Cortex of kidney (tissue), 1 donor: ENCODE measurements at places on chromosomes 2 and 18.

DNA sequence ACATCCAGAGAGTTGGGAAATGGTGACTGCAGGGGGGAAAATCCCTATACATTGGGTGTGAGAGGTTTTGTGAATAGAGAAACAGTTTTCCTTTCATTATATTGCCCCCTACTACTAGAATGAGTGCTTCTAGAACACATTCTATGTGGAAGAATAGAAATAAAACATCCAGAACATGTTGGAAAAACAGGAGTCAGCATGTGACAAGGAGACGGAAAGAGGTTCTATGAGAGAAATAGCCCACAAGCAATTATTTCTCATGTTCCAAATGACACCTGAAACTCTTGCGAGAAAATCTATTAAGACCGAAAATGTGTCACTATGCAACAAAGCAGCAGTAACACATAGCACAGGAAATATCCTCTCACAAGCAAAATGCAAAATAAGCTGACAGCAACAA lies 202.7 kb upstream of the SPOPL start:
- DNase-seq, result no peak

DNA sequence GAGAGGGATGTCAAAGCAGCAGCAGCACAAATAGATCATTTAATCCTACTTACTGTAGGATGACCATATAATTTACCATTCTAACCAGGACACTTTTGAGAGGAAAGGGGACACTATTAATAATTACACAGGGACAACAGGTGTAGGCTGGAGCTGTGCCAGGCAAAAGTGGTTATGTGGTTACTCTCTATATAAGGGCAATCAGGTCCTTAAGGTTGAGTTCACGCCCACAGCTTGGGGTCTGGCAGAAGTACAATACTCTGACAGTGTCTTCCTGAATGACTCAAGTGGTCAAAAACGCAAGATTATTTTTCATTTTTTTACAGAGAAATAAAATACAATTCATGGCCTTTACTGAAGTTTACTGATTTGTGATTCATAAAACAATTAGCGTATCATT lies 2.8 kb downstream of the PREPL start:
- no peak for DNase-seq

GRCh38 chr2:107148496-107148895 lies 262.5 kb upstream of the ST6GAL2 start:
- no peak for DNase-seq

DNA sequence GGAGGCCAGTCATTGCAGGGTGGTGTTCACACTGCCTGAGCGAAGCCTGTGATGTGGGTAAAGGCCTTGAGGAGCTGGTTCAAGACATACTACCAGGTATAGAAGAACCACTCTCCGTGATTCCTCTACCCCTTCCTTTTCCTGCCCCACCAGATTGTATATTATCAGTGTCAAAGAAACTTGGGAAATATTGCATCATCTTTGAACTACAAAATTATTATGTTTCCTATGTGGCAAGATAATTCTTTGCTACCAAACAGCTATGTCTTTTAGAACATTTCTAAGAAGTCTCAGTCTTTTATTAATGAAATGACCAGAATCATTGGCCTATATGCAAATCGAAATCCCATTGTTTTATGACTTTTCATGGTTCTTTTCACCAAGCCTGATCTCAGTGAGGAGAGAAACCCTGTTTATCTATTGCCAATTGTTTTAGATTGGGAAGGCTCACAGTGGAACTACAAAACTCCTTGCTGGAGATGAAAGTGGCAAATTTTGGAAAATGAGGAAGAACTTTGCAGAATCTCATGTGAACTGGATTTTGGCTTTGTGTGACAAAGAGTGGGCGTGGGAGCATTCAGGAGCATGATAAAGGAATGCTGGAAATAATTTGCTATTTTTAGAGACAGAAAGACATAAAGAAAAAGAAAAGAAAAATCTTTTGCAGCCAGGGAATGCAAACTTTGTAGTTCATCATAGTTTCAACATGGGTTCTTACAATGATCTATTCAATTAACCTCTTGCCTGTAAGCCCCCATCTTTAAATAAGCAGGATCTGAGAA lies 286.9 kb downstream of the INSIG2 start:
- DNase-seq, result no peak

GRCh38 chr2:129777146-129777545 lies 202.3 kb upstream of the RAB6C start:
- DNase-seq, result no peak

DNA sequence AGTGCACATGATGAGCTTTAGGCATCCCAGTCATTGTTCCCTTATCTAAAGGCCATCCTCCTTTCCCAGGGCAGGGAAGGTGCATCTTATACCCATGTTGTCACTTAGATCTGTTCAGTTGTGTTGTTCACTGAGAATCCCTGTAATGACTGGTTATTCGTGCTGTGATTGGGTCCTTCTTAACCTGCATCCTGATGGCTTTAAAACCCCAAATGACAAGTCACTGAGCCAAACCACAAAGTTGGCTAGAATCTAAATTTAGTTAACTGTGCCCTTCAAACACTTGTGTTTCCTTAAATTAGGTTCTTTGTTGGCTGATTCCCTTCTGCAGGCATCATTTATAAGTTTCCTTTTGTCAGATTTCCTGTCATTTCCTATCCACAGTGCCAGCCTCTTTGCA lies 58.5 kb upstream of the SLC16A14 start:
- DNase-seq, result no peak

DNA sequence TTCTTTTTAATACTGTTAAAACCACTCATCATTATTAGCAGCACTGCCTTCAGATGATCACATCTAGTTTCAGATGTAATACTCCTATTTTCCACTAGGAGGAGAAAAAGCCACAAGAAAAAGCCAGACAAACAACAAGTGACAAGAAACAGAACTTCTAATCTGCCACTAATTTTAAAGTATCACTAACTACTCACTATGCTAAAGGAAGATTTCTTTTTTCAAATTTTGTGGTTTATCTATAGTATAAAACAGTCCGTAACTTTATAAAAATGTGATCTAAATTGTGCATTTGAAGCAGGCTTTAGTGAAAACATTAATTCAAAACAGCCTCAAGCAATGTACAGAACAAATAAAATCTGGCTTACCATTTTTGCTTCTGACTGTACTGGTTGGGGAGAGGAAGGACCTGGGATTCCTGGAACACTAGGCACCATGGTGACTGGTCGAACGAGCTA lies 56.8 kb downstream of the ATF2 start:
- DNase-seq, result no peak

- DNase-seq, result no peak
Measured at GRCh38 chr18:30175061-30175574, 867.4 kb downstream of the DSC3 start.

DNA sequence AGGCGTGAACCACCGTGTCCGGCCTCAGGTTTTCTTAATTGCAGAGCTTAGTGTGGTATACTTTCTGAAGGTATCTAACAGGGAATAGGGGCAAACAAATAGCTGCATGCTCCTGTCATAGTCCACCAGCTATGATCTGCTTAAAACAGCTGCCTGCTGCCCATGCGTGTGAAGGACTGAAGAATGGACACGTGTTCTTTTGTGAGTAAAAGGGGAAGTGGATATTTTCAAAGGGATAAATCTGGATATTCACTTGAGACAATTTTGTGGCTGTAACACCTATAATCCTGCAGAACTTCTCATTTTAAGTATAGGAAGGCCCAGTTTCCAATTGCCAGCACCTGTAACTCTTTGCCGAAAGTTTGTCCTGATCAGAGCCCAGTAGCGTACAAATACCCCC lies 44.7 kb downstream of the TRPM8 start:
- no peak for DNase-seq

DNA sequence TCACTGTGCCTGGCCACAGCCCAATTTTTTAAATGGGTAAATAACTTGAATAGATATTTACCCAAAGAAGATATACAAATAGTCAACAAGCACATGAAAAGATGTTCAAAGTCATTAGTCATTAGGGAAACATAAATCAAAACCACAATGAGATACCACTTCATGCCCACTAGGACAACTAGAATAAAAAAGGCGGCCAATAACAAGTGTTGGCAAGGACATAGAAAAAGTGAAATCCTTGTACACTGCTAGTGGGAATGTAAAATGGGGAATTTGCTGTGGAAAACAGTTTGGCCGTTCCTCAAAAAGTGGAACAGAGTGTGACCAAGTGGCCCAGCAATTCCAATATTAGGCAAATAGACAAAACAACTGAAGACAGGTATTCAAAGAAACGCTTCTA lies 270.1 kb downstream of the TFCP2L1 start:
- no peak for DNase-seq

- DNase-seq, result no peak
Measured at GRCh38 chr2:127847931-127848330, 10.0 kb downstream of the POLR2D start.

- DNase-seq, result no peak
Measured at GRCh38 chr18:59345556-59345955, 13.5 kb downstream of the LMAN1 start.

- DNase-seq, result no peak
Measured at GRCh38 chr2:79980116-79980515, 324.4 kb downstream of the LRRTM1 start.

GRCh38 chr2:222904557-222905258 lies 43.9 kb downstream of the ACSL3 start:
- DNase-seq, result no peak

GRCh38 chr18:74563999-74564398 lies 29.7 kb downstream of the CNDP1 start:
- DNase-seq, result no peak

DNA sequence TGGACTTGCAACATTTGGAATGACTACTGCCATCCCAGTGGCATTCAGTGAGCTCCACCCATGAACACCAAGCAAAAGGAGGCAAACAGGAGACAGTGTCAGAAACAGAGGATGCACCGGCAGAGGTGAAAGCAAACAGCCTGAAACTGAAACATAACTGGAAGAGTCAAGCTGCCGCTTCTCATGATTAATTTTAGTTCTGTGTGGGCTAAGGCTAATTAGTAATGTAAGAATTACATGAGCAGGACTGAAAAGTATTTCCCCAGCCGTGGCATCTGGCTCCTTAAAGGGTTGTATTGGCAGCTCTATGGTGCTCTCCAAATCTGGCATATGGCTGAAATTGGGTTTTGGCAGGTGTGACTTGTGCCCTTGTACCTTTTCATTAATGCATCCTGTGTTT lies 1108.1 kb downstream of the TSN start:
- no peak for DNase-seq

- DNase-seq, result no peak
Measured at GRCh38 chr2:10792001-10792634, 20.5 kb downstream of the PDIA6 start.

DNA sequence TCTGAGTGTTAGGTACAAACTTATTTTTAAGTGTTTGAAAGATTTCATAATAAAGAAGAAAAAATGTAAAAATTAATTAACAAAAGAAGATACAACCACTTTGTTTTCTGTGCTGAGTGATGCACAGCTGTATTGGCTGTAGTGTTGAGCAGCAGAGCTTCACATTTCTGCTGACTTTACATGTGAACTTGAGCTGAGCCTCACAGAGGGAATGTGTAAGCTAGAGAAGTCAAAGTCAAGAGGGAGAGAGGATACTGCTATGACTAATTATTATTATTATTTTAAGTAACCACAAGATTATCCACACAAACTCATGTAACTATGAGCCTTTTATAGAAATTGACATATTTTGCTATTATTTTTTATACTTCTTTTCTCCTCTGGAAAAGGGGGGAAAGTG lies 159.1 kb upstream of the ZSWIM2 start:
- DNase-seq, result no peak

GRCh38 chr18:41071826-41072225 lies 883.2 kb upstream of the PIK3C3 start:
- DNase-seq, result no peak

DNA sequence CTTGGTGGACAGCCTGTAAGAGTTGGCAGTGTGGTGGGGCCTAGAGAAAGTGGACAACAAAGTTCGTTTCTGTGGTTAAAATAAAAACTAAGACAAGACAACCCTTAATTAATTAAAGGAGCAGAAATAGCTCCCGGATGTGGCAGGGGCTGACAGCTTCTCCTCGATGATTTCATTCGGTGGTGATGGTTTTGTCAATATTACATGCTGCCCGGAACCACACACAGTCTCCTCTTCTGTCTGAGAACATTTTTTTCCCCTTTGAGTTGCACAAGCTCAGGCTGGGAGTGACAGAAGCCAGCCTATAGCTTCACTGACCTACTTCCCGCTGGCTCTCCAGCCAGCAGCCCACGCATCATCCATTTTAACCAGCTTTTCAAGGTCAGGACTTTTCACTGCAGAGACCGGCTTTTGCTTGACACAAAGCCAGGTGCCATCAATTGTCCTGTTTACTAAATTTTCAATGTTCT lies 378.8 kb downstream of the SLC4A3 start:
- no peak for DNase-seq

DNA sequence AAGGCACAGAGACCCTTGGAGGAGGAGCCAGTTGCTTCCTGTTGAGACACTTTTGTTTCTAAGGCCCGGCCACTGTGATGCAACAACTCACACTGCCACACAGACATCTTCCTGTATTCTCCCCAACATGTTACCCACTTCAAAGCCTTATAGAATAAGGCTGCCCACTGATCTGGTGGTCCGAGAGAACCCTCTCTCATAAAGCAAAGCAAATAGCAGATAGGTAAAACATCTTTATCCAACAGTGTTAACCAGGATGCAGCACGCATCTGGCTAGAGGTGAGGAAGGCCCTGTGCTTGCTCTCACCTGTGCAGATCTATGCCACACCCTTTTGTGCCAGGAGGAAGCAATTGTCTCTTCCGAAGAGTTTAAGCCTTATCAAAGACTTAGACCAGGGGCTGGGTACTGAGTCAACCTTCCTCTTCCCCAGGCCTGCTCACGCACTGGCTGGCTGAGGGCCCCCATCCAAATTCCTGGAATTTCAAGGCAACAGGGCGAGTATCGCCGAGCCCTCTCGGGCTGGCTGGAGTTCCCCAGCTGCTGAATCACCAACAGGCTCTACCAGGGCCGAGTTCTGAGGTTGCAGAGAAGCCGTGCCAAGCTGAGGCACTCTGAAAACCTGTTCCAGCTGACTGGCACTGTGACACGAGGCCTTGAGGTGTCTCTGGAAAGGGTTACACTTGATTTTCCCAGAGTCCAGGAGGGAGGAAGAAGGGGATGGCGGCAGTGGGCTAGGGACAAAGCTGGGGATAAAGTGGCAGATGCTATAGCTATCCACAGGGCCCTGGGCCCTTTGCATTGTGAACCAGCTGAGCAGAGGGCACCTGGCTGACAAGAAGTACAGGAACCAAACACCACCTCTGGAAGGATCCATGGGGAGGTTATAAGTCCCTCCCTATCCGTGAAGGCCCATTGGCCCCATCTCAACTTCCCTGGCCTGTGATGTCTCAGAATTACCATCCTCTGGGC lies 29.3 kb downstream of the TGFA start:
- DNase-seq, result no peak

GRCh38 chr2:8310557-8311455 lies 371.1 kb upstream of the ID2 start:
- DNase-seq, result no peak

DNA sequence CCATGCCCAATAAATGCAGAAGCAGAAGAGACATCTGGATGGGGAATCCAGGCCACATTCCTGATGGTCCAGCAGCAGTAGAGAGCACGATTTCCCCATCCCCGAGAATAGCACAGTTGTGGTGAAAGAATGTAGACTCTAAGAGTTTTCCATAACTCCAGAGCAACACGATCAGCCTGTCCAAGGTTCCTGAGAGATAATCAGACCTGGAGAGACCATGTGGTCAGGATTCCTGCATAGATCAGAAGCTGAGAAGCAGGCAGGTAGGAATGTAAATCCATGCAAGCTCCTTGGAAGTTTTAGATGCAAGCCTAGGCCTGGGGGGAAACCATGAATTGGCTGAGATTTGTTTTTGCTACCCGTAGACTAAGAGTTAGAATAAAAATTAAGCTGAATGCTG lies 34.2 kb upstream of the PTPRM start:
- DNase-seq, result no peak

GRCh38 chr2:25041307-25041927 lies 459 bp upstream of the EFR3B start:
- DNase-seq, result no peak

GRCh38 chr2:218781691-218782527 lies at the start of gene CYP27A1:
Gene CYP27A1, plus strand, starts transcription at chr2:218782147. Its CDS starts 36 bp downstream, at chr2:218782183.
- DNase-seq, result no peak
